ENCODE measurements at places on chromosomes 16 and 17. TPM values are rescaled to one million over a fixed set of nuclear protein-coding genes. Genes with fewer than 3 reads are reported as not detected.

Gene TIMP2
- 139 TPM for polyA plus RNA-seq

Gene OTOA
- 0.07 TPM for polyA plus RNA-seq

Gene KRT17
- 1.7 TPM for polyA plus RNA-seq

Gene SDR42E2
- 0.33 TPM for polyA plus RNA-seq

Gene FOXC2
- polyA plus RNA-seq, result 52.5 TPM

Gene ITGB3
- polyA plus RNA-seq, result 17.7 TPM
